ENCODE measurements at places on chromosomes 12 and 14. TPM values are rescaled to one million over a fixed set of nuclear protein-coding genes. Genes with fewer than 3 reads are reported as not detected.

FLRT2 gene
- total RNA-seq, result not detected

- peaks cover 16% of the 10 kb centered on the region for H3K27me3 ChIP-seq
- peak within 1 kb of the TSS; percentile 78 for H3K4me3 ChIP-seq
- H3K27ac ChIP-seq, result peak within 1 kb of the TSS; percentile 37
Observed at GRCh38 chr14:80955416-80955941, at the start of gene TSHR. TSS of gene TSHR (plus strand) at chr14:80955621. CDS start at chr14:80955681, 60 bp downstream.

- H3K36me3 ChIP-seq, result peaks cover 19% of the 10 kb centered on the region
- no peak for DNase-seq
- no peak overlapping the region for H3K4me3 ChIP-seq
- no peak overlapping the region for H3K27ac ChIP-seq
Observed at GRCh38 chr12:121190523-121191031, 19.4 kb upstream of the P2RX4 start.

PZP gene
- total RNA-seq, result not detected

DNA sequence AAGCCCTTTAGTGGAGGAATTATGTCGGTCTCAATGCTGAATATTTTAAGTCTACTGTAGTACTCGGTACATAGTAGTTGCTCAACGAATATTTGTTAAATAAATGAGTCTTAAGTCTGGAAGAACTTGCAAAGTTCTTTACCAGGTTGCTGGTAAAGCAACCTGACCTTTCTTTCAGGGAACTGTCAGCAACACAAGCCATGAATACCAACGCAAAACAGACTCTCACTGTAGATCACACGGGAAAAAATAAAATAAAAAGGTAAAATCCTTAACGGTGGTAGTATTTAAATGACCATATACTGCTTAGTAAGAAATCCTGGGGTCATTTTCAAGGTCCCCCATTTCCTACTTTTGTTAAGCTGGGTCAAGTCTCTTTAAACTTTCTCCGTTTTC, 447 bp upstream of the NUBPL start:
- peak overlapping the region; percentile 92 for H3K27ac ChIP-seq
- no peak for DNase-seq
- peaks cover 13% of the 10 kb centered on the region for H3K27me3 ChIP-seq
- peaks cover 3% of the 10 kb centered on the region for H3K36me3 ChIP-seq
- peak overlapping the region; percentile 96 for H3K4me3 ChIP-seq

DNA sequence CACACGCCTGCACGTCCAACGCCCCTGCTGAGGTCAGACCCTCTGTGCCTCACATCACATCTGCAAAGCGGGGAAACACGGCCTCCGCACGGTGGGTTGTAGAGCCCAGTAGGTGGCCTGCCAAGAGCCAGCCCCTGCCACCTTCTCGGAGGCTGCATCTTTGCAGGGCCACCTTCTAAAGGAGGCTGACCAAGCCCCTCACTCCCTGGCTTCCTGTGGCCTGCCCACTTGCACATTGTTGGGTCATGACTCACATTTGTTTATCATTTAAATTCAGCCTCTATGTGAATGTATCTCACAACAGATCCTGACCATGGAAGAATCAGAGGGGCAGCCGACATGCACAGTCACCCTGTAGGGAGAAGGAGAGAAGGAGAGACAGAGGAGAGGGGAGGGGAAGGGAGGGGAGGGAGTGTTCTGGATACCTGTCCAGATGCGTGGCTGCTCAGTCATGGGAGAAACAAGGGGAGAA, 319.5 kb upstream of the DIO3 start:
- no peak for DNase-seq
- H3K36me3 ChIP-seq, result no peaks in the 10 kb centered on the region
- no peak overlapping the region for H3K27ac ChIP-seq
- H3K4me3 ChIP-seq, result no peak overlapping the region
- H3K4me1 ChIP-seq, result no peaks in the 10 kb centered on the region

DNA sequence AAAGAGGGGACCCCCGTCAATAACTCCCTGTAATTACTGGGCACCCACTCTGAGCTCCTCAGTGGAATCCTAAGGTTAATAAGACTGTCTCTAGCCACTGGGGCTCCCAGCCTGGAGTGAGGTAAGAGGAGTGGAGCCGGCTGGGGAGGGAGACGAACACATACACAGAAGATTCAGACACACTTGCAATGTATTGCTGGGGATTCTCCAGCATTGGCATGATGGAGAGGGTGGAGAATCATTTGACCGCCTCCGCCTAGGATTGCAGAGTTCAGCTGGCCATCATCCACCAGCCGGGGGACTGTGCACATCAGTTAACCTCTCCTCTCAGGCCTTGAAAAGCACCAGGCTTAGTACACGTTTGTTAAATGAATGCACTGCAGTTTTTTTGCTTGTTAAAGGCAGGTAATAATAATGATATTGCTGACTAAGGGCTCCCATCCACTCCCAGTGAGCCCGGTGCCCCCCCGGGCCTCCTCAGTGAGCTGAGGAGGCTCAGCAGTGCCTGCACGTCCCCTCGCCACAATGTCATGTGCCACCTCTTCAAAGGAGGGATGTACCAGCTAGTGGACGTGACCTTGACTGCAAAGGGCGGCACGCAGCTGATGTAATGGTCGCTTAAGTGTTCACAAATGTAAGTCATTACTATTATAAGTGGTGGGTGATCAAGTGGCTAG, 20.3 kb upstream of the FAIM2 start:
- H3K27ac ChIP-seq, result no peak overlapping the region
- DNase-seq, result no peak
- H3K4me3 ChIP-seq, result no peak overlapping the region
- peaks cover 9% of the 10 kb centered on the region for H3K27me3 ChIP-seq

GRCh38 chr12:10170216-10170615, 1.7 kb downstream of the OLR1 start:
- H3K36me3 ChIP-seq, result no peaks in the 10 kb centered on the region
- peaks cover 33% of the 10 kb centered on the region for H3K27me3 ChIP-seq
- DNase-seq, result no peak

PLA2G1B gene
- total RNA-seq, result not detected

DNA sequence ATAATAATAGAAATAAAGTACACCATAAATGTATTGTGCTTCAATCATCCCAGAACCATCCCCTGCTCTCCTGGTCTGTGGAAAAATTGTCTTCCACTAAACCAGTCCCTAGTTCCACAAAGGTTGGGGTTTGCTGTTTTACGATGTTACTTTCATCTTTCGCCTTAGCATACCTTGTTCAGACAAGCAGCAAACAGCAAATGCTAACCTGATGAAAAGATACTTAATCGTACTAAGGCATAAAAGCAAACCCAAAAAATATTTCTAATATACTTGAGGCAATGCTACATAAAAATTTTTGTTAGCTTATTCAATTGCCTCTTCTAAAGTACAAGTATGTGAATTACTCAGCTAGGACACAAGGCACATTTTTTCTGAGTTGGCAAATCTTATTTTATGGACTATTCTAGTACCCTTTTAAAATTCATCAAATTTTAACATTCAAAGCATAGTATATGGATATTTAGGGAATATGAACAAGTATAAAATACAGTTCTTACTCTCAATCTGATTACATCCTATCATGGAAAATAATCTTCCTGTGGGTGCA, 97.1 kb upstream of the PLEKHG7 start:
- DNase-seq, result no peak
- no peak overlapping the region for H3K4me3 ChIP-seq
- no peak overlapping the region for H3K27ac ChIP-seq
- H3K36me3 ChIP-seq, result peaks cover 17% of the 10 kb centered on the region

- H3K4me1 ChIP-seq, result no peaks in the 10 kb centered on the region
- H3K27ac ChIP-seq, result no peak overlapping the region
- H3K36me3 ChIP-seq, result peaks cover 6% of the 10 kb centered on the region
- no peaks in the 10 kb centered on the region for H3K27me3 ChIP-seq
- no peak for DNase-seq
Observed at GRCh38 chr14:70741482-70741881, 67.8 kb downstream of the MAP3K9 start.

- H3K36me3 ChIP-seq, result no peaks in the 10 kb centered on the region
- H3K4me1 ChIP-seq, result no peaks in the 10 kb centered on the region
- H3K4me3 ChIP-seq, result no peak overlapping the region
Observed at GRCh38 chr14:76294876-76295275, 81.1 kb upstream of the ESRRB start.

SERPINA10 gene
- total RNA-seq, result not detected

PFDN5 gene
- 300 TPM for total RNA-seq

DNA sequence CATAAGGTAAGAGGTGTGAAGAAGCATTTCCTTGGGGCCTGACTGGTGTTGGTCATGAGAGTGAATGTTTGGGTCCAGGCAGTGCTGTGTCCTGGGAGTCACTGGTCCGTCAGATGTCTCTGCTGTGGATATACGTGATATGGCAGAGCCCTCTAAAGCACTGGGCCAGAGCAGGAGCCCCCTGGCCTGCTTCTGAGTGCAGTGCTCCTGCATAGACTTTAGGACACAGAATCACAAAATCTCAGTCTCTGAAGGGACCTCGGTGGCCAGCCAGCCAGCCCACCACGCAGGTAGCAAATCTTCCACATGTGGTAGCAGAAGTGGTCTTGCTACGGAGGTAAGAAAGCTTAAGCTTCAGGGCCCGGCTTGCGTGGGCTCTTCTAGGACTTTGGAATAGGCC, 18.5 kb upstream of the AQP2 start:
- no peak overlapping the region for H3K4me3 ChIP-seq
- H3K27ac ChIP-seq, result no peak overlapping the region
- peaks cover 6% of the 10 kb centered on the region for H3K4me1 ChIP-seq

ARPC3 gene
- 460 TPM for total RNA-seq

GRCh38 chr12:98280152-98280551, 235.2 kb upstream of the TMPO start:
- DNase-seq, result no peak
- no peaks in the 10 kb centered on the region for H3K36me3 ChIP-seq
- peaks cover 3% of the 10 kb centered on the region for H3K27me3 ChIP-seq
- H3K4me3 ChIP-seq, result no peak overlapping the region

GRCh38 chr14:94601884-94602391, 10.3 kb upstream of the SERPINA3 start:
- DNase-seq, result no peak
- peaks cover 1% of the 10 kb centered on the region for H3K27me3 ChIP-seq
- no peaks in the 10 kb centered on the region for H3K4me1 ChIP-seq
- no peaks in the 10 kb centered on the region for H3K36me3 ChIP-seq
- H3K4me3 ChIP-seq, result no peak overlapping the region

- no peaks in the 10 kb centered on the region for H3K36me3 ChIP-seq
- peaks cover 17% of the 10 kb centered on the region for H3K27me3 ChIP-seq
- no peaks in the 10 kb centered on the region for H3K4me1 ChIP-seq
- no peak overlapping the region for H3K4me3 ChIP-seq
- no peak for DNase-seq
Observed at GRCh38 chr12:10331642-10332239, 24.1 kb downstream of the KLRD1 start.

- no peak overlapping the region for H3K4me3 ChIP-seq
- DNase-seq, result no peak
- peaks cover 3% of the 10 kb centered on the region for H3K4me1 ChIP-seq
- peaks cover 3% of the 10 kb centered on the region for H3K27me3 ChIP-seq
- no peaks in the 10 kb centered on the region for H3K36me3 ChIP-seq
Observed at GRCh38 chr12:13258197-13258596, 61.7 kb downstream of the EMP1 start.

DNA sequence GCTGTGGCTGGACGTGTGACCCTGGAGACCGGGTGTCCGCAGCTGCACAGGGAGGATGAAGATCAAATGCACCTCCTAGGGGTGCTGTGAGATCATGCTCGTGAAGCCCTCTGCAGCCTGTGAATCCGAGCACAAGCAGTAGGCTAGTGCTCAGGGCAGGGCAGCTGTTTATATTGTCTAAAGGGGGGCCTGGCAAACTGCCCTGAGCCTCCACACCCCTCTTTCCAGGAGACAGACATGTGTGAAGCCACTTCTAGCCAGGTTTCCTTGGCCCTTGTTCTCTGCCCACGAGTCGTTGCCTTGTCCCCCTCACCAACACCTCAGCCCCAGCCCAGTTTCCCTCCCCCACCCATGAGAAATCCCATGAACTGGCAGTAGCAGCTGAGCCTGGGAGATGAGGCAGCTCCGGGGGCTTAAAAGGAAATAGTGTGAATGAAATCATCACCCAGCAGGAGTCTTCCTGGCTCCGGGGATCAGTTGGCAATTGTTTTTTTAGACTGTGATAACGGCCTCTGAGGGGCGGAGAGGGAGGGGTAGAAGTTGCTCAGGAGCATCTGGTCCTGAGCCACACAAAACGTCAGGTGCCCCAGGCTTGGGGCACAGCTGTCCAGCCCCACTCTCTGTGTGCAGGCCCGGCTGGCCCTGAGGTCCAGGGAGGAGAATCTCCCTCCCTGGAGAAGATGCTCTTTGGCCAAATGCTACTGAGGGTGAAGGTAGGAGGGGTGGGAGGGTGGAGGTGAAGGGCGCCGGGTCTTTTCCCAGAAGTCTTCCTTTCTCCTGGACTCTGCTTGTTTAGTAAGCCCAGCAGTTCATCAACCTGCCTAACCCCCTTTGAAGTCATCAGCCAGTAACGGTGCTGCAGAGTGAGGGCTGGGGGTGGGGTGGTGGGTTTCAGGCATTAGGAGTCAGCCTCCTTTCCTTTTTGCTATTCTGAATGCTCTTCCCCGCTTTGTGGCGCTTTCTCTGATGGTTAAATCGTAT, 4.0 kb downstream of the FGF6 start:
- peaks cover 11% of the 10 kb centered on the region for H3K4me1 ChIP-seq
- H3K27me3 ChIP-seq, result peaks cover 35% of the 10 kb centered on the region
- H3K36me3 ChIP-seq, result no peaks in the 10 kb centered on the region
- H3K27ac ChIP-seq, result no peak overlapping the region
- H3K4me3 ChIP-seq, result no peak overlapping the region

SERPINA12 gene
- total RNA-seq, result not detected

COPS7A gene
- total RNA-seq, result 28.4 TPM

HCAR1 gene
- total RNA-seq, result 0.28 TPM

- no peaks in the 10 kb centered on the region for H3K27me3 ChIP-seq
- DNase-seq, result peak; percentile 66
Observed at GRCh38 chr12:132506328-132507160, 16.6 kb downstream of the FBRSL1 start.
